H7 (cell line): ENCODE measurements at places on chromosomes 2 and 18. TPM values are rescaled to one million over a fixed set of nuclear protein-coding genes. Genes with fewer than 3 reads are reported as not detected.

PDE1A gene
- 0.10 TPM in 1 of 2 replicates, not detected in the other for total RNA-seq

HJURP gene
- total RNA-seq = 61.6 and 84.5 TPM in 2 replicates

IL1R2 gene
- 0.17 and 0.44 TPM in 2 replicates for total RNA-seq

FBXO36 gene
- 7.9 and 10.2 TPM in 2 replicates for total RNA-seq

TLX2 gene
- not detected in 2 replicates for total RNA-seq

HMSD gene
- total RNA-seq = 0.15 and 0.17 TPM in 2 replicates

COL6A3 gene
- total RNA-seq = 5.1 and 7.0 TPM in 2 replicates

RAX gene
- not detected in 2 replicates for total RNA-seq

CAD gene
- 73.7 and 84.2 TPM in 2 replicates for total RNA-seq

MAPK4 gene
- 2.2 and 2.7 TPM in 2 replicates for total RNA-seq

PSME4 gene
- 57.9 and 71.4 TPM in 2 replicates for total RNA-seq

CETN1 gene
- not detected in 2 replicates for total RNA-seq

VWA3B gene
- 1.0 TPM in 1 of 2 replicates, not detected in the other for total RNA-seq

RESP18 gene
- total RNA-seq = not detected in 2 replicates

SCN7A gene
- 0.07 TPM in 1 of 2 replicates, not detected in the other for total RNA-seq

PARD3B gene
- total RNA-seq = 1.4 and 2.3 TPM in 2 replicates

ALPI gene
- total RNA-seq = 0.10 TPM in 1 of 2 replicates, not detected in the other

SATB2 gene
- total RNA-seq = 10.3 and 15.7 TPM in 2 replicates

ATP8B1 gene
- 1.4 and 2.4 TPM in 2 replicates for total RNA-seq

WDR43 gene
- 101 and 106 TPM in 2 replicates for total RNA-seq

SEMA4C gene
- 89.1 and 100 TPM in 2 replicates for total RNA-seq

GALR1 gene
- total RNA-seq = 0.15 and 0.17 TPM in 2 replicates

GALNT14 gene
- 4.2 and 8.0 TPM in 2 replicates for total RNA-seq

CYS1 gene
- 0.24 and 0.63 TPM in 2 replicates for total RNA-seq

NYAP2 gene
- total RNA-seq = not detected in 2 replicates

GALNT5 gene
- 0.07 and 0.18 TPM in 2 replicates for total RNA-seq

ECEL1 gene
- total RNA-seq = 12.5 and 17.2 TPM in 2 replicates

ANXA4 gene
- 2.8 and 3.0 TPM in 2 replicates for total RNA-seq

UGT1A3 gene
- not detected in 2 replicates for total RNA-seq

SRD5A2 gene
- total RNA-seq = 0.04 TPM in 1 of 2 replicates, not detected in the other

NDUFS1 gene
- total RNA-seq = 93.7 and 115 TPM in 2 replicates

FOXD4L1 gene
- total RNA-seq = not detected in 2 replicates

PAX8 gene
- not detected in 2 replicates for total RNA-seq

TWSG1 gene
- 15.1 and 16.8 TPM in 2 replicates for total RNA-seq

FAP gene
- total RNA-seq = not detected in 2 replicates

REG3A gene
- not detected in 2 replicates for total RNA-seq

NBAS gene
- total RNA-seq = 35.5 and 43.7 TPM in 2 replicates

GPBAR1 gene
- total RNA-seq = 0.11 TPM in 1 of 2 replicates, not detected in the other

PCARE gene
- not detected in 2 replicates for total RNA-seq

SP140 gene
- 0.55 TPM in 1 of 2 replicates, not detected in the other for total RNA-seq

GCA gene
- 23.1 and 34.8 TPM in 2 replicates for total RNA-seq

ELAC1 gene
- total RNA-seq = 1.9 and 4.9 TPM in 2 replicates
